ENCODE measurements at places on chromosomes 1 and 21.

DNA sequence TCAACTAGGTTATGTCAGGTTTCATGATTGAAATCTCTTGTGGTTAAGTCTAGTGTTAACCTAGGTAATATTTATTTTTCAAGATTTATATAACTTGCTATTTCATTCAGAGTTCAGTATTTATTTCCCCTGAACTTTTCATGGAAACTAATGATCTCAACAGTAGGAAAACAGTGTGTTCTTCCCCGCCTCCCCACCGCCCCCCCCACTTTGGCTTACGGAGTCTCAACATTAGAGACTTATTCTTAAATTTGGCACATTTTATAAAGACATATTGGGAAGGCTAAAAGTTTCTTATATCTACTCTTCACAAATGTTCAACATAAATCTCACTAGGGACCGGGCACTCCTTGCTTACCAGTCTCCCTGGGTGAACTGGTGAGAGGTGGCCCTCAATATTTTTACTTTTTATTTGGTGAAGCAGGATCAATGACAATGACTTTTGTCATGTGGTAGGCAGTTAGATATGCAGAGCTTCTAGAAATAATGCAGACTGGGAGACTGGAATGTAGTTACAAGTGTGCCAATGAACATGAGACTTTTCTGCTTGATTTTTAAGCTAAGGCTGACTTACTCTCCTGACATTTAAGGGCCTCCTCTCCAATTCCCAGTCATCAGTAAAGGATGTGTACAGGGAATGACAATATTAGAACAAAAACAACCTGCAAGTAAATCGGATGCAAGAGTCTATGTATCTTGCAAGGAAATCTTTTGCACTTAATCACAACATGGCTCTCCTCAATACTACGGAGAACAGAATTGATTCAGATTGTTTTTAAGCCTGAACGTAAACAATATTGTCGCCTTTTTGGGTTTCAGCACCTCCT is 1.7 kb upstream of the MAN1A2 start:
- DNase-seq, result no peak

GRCh38 chr1:75908717-75909152 is 23.5 kb downstream of the ASB17 start:
- peak; percentile 19 for DNase-seq

GRCh38 chr1:177384461-177384860 is 213.7 kb downstream of the BRINP2 start:
- DNase-seq, result no peak

DNA sequence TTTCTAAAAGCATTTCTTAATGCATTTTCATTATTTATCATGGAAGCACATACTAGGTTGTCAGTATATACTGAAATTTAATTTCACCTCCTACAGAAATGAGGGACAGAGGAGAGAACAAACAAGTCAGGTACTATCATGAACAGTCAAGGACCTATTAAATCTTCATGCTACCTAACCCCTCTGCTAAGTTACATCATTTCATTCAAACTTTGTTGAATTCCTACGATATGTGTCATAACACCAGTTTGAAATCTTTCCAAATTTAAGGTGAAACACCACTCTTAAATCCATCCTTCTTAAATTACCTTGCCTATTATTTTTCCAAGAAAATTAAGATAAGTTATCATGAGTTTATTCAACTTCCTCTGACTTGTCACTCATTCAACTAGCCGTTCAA is 78.9 kb downstream of the DENND1B start:
- DNase-seq, result no peak

- peak; percentile 59 for DNase-seq
These were observed 630 bp downstream of the MTF2 start for GRCh38 chr1:93079685-93080141.

- peak; percentile 22 for DNase-seq
These were observed 376 bp downstream of the SF3A3 start for GRCh38 chr1:37989361-37989930.

DNA sequence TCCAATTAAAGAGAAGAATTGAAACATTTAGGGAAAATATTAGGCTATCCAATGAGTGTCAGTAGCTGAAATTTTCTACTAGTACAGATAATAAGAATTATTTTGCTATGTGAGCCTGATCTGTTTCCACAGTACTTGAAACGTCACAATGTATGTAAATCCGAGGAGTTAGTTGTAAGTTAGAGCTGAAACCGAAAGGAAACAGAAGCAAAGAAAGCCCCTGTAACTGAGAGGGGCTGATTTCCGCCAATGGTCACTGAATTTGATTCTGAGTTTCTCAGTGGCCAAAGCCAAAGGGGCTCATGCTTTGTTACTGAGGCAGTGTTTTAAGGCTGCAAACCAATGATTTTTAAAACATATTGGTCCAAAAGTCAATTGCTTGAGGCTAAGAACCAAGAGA is 168.3 kb upstream of the DUSP10 start:
- DNase-seq, result no peak

GRCh38 chr1:78340006-78340405 is 150.8 kb upstream of the PTGFR start:
- no peak for DNase-seq

DNA sequence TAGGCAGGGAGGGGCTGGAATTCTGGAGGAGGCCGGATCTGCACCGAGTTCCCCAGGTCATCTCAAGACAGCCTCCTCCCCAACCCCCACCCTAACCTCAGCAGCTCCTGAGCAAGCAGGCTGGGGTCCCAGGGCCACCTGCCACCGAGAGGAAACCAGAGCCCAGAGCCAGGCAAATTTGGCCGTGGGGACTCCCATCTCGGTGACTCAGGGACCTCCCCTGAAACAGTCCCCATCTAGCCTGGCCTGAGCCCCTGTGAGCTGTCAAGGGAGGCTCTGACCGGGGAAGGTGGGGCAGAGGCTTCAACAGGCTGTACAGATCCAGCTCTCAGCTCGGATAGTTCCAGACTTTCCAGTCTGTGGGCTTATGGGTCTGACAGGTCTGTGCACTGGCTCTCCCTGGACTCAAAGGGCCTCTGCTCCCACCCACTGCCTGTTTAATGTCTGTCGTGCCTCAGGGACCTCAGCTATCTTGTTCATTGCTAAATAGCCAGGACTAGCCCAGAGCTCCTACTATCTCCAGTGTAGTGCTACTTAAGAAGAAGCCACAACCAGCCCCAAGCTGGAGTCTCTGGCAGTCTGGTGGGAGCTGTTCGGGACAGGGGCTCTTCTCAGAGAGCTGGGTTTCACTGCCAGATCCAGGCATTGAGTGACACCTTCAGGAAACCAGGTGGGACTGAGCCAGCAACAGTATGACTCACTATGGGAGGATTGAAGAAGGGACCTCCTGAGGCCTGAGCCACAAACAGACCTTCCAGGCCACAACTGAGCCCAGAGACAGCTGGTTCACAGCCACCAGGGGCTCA is 25.6 kb downstream of the MATN1 start:
- DNase-seq, result no peak

DNA sequence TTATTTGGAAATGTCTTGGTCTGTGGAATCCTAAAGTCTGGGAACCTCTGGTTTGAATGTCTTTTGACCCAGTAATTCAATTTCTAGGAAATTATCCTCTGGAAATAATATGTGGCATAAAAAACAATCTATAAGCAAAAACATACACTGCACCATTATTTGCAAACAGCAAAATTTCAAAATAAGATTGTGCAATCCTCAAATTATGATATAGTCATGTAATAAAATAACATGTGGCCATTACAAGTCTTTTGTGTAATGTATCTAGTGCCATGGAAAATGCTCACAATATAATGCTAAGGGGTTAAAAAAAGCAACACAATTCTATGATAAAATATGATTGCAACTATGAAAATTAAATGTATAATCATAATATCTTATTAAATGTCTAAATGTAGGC is 312.9 kb upstream of the RUNX1 start:
- no peak for DNase-seq

- peak; percentile 4 for DNase-seq
These were observed 1.4 kb downstream of the PINK1 start for GRCh38 chr1:20634594-20635084.

GRCh38 chr1:172468296-172468695 is 24.4 kb upstream of the PIGC start:
- DNase-seq, result no peak

DNA sequence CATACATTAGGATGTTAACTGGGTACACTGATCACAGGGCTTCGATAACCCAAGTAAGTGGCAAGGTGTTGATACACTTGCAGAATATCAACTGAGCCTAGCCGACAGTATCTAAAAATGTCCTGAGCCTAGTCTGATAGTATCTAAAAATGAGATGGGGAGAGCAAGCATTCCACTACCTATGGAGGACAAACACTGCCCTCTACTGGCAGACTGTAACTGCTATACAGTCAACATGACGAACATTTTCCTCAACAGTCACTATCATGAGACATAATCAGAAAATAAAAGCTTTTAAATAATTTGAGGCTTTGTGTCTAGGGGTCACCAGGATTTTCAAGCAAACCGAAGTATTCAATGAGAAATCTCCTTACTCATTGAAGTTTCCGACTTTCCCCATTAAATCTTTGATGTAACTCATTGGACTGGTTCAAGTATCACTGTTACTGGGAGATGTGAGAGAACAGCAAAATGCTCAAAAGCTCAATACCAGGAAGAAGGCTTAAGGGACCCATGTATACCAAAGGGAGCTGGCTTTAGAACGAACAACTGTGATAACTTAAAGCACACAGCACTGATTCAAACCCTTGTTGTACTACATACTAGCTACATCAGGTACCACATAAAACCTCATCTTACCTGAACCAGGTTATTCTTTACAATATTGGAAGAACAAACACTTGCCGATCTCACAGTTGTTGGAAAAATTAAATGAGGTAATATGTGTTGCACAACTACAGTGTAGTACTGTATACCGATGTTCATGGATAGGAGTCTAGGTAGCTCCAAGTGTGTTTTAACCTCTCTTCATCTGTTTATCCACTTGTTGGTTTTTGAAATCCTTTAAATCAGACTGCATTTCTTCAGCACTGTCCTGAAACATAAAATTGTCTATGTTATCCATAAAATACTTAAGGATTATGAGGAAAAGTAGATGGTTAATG is 31.1 kb upstream of the SLC45A3 start:
- peak; percentile 67 for DNase-seq

- no peak for DNase-seq
These were observed 88.7 kb downstream of the WDR4 start for GRCh38 chr21:42790520-42791065.

GRCh38 chr1:30657131-30658013 is 66.0 kb downstream of the MATN1 start:
- no peak for DNase-seq

DNA sequence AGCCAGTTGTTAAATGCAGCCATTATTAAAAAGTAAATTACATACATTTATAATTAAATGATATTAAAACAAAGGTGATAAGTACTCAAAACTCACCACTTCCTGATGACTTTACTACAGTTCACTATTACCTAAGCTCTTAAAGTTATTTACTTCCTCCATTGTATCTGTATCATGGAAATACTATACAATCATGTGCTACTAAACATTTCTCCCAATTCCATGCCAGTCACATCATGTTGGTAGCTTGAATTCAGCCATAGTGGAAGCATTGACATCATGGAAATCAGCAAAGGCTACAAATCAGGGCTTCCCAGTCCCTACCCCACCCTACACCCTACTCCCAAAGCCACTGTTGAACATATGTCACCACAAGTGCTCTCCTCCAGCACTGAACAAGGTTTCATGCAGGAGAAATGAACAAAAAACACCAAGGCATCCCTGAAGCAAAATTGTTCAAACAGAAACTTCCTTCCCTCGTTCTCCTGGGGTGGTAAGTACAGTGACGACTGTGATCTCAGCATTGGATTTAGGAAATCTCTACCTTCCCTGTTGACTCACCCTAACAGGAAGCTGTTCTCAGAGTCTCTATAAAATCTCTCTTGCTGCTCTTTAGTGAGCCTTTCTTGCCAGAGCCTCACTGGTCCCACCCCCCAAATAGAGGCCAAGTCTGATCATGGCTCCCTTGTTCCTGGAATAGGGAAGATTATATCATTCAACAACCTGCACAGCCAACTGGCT is 12.7 kb downstream of the VSIG8 start:
- DNase-seq, result no peak

DNA sequence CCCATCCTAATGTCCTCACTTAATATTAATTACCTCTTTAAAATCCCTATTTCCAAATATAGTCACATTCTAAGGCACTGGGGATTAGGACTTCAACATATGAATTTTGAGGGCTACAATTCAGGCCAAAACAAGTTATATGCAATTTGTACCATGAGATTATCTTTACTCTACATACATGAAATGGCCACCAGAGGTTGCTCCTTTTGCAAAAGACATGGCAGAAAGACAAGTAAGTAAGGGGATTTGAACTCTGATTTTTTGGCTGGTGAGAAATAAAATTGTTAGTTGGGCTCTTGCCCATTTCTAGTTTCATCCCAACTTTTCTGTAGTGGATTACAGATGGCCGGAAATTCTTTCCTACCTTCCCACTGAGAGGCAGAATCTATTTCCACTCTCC is 4.8 kb upstream of the ALG6 start:
- no peak for DNase-seq

- no peak for DNase-seq
These were observed 31.3 kb downstream of the VTCN1 start for GRCh38 chr1:117179471-117179870.

DNA sequence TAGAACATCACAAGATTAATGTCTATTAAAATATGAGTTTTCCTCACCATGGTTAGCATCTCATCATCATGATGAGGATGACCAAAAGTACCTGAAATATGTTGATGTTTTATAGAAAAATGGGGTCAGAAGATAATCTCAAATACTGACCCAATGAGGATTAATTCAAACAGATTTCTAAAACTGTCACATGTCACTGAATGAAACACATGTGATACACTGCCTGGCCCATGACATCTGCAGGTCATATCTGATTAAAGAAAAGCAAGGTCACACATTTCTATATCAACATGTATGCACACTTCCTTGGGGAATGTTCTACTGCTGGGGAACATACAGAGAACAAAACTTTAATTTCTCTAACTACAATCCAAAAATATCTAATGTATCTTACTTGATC is 470.6 kb upstream of the ADGRL2 start:
- DNase-seq, result no peak

DNA sequence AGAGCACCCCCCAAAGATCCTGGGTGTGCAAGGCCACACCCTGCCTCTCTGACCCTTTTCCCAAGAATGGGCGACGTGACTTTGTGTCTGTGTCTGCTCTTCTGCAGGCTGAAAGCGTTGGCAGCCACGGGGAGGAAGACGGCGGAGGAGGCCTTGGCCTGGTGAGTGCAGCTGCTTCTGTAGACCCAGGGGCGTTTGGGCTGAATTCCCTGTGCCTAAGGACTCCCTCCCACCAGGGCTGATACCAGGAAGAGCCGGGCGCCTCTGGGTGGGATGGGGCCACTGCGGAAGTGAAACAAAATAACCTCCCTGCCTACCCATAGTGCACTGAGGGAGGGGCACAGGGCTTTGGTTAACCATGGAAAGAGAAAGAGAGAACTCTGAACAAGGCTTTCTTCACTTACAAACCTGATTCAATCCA is 2.5 kb downstream of the UBASH3A start:
- DNase-seq, result no peak

DNA sequence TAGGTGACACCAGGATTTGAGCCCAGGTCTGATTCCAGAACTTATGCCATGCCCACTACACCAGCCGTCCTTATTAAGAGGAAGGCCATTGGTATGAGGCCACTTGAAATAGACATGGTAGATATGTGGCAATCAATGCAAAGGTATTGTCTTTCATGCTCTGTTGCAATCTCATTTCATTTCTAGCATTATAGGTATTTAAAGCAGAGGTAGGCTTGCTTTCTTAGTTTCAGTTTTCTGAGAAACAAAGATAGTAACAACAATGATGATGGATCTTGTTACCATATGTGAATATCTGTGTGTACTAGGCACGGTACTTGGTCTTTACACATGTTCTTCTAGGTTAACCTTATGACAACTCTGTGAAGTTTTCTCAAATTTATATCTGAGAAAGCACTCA is 113.1 kb downstream of the FGGY start:
- DNase-seq, result no peak
